Fibroblast of lung (primary cell): ENCODE measurements at places on chromosomes 4 and X. TPM values are rescaled to one million over a fixed set of nuclear protein-coding genes. Genes with fewer than 3 reads are reported as not detected.

SRPX2 gene
- total RNA-seq = 13.4 and 18.2 TPM in 2 replicates

GRCh38 chrX:7568130-7568529 lies 274.8 kb upstream of the VCX start:
- no peaks in the 10 kb centered on the region for H3K36me3 ChIP-seq
- DNase-seq = no peak
- H3K27ac ChIP-seq = no peak overlapping the region
- no peak overlapping the region for H3K4me3 ChIP-seq
- no peaks in the 10 kb centered on the region for H3K4me1 ChIP-seq

DNA sequence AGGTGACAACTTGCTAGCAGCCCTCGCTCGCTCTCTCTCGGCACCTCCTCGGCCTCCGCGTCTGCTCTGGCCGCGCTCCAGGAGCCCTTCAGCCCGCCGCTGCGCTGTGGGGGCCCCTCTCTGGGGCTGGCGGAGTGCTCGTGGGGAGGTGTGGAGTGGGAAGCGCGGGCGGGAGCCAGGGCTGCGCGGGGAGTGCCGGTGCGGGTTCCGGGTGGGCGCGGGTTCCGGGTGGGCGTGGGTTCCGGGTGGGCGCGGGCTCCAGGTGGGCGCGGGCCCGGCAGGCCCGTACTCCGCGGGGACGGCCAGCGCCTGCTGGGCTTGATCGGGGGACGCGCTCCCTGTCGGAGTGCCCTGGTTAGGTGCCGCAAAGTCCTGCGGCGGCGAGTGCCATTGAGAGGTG lies 384.3 kb downstream of the GPM6A start:
- no peaks in the 10 kb centered on the region for H3K36me3 ChIP-seq
- DNase-seq = no peak
- H3K4me1 ChIP-seq = no peaks in the 10 kb centered on the region
- H3K27me3 ChIP-seq = no peaks in the 10 kb centered on the region
- H3K27ac ChIP-seq = no peak overlapping the region

DNA sequence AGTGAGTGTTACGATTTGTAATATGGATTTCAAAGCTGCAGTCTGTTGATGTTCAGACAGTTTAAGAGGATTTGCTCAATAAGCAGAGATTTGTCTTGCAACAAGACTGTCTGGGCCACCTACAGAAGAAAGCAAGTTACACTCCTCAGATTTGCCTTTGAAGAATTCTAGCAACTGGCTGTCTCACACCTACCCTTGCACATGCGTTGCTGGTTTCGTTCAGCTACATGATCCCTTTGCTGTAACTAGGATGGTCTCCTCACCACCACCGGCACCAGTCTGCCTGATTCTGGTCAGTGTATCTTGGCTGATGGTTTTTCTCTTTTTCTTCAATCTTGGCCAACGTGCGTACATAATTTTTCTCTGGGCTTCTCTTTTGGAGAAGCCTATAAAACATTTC lies 172.7 kb upstream of the LCORL start:
- H3K27ac ChIP-seq = no peak overlapping the region
- H3K4me1 ChIP-seq = no peaks in the 10 kb centered on the region
- no peak for DNase-seq
- no peak overlapping the region for H3K4me3 ChIP-seq
- H3K27me3 ChIP-seq = no peaks in the 10 kb centered on the region
